Epithelial cell of esophagus (primary cell): ENCODE measurements at places on chromosomes 7 and 10.

DNA sequence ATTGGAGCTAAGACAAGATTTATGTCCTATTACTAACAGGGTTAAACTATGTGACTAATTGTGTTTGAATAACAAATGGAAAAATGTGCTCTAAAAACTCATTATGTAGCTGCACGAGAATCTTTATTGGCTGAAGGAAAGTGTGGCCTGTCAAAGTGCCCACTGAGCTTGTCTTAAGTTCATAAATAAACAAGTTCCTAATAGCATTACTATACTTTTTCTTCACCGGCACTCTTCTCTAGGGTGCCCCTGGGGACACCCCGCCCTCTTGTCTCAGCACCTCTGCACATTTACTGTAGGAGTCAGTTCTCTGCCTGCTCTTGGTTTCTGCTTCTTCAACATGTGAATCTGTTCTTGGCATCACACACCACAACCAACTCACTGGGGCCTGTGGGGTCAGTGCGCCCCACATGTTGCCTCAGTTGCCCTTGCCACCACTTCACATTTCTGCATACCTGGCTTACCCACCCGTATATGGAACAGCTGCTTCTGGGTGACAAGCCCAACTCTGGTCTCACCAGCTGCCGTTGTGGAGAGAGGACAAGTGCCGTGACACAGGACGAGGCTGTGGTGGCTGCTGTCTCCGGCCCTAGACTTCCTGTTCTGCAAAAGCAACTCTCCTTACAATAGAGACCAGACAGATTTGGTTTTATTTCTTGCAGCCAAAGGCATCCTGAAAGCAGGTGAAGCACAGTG is 96.3 kb upstream of the DDC start:
- no peak for DNase-seq

GRCh38 chr7:108088729-108089128 is 41.4 kb downstream of the LAMB4 start:
- no peak for DNase-seq

GRCh38 chr10:4217187-4217586 is 432.2 kb upstream of the KLF6 start:
- DNase-seq, result no peak

DNA sequence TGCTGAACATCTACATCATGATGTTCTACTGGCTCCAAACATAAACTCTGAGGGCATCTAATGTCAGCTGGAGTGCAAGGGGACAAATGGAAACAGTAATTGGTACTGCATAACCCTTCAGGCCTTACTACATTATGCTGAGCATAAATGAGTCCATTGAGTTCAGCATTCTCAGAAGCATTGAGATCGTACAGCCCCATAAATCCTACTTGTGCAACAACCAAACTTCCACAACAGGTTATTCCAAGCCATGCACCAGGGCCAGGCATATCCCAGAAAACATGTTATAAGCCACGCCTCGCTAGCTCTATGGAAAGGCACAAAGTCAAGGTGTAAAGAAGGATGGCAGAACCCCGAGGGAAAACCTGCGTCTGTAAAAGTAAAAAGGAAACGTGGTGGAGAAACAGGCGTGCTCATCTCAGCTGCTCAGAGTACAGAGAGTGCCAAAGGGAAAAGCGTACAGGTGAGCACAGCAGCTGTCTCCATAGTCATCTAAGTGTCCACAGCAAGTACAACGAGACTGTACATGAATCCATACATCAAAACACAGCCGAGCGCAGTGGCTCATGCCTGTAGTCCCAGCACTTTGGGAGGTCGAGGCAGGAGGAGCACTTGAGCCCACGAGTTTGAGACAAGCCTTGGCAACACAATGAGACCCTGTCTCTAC is 124.6 kb downstream of the PARD3 start:
- DNase-seq, result peak; percentile 57

- no peak for DNase-seq
These were observed 32.9 kb downstream of the AP3M1 start for GRCh38 chr10:74117738-74118137.

DNA sequence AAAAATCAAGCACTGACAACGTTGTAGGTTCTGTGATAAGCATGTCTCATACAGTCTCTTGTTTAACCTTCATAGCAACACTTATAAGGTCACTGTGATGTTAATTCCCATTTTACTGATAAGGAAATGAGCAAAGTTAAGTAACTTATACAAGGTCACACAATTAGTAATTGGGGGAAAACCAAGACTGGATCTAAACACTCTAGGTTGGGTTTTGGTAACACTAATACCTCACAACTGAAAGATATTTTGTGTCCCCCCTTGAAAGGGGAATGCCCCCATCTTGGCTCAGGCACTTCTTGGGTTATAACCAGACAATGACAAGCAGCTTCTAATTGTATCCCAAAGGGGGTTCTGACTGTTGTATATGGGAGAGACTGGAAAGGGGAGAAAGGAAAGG is 36.0 kb upstream of the ABCB4 start:
- no peak for DNase-seq

GRCh38 chr7:17822547-17823173 is 117.6 kb downstream of the SNX13 start:
- no peak for DNase-seq

DNA sequence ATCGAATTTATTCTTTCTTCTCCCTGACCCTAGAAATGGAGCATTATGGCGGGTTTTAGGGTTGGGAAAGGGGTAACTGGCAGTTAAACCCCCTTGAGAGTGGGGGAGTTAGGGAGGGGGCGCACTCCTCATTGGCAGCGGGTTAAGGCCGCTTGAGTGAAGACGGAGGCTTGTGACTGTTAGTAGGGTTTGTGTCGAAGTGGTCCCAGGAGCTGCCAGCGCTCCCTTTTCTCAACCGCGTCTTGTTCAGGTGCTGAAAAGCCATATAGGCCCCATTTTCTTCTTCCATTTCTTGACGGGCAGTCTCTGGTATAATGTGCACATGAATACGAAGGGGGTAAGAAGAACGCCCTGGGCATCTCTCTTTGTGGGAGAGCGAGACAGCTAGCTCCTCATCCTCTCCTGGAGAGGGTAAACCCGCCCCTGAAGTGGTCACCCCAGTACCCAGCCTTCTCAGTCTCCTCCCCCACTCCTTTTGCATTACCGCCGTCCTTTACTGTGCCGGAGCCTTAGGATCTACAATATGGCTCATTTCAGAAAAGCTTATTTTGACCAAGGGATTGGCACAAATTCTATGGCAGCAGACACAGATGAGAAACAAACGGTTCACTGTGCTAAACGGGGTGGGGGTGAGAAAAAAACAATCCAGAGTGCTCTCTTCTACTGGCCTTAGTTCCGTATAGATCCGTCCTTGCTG is 836 bp downstream of the KMT2E start:
- peak; percentile 68 for DNase-seq

DNA sequence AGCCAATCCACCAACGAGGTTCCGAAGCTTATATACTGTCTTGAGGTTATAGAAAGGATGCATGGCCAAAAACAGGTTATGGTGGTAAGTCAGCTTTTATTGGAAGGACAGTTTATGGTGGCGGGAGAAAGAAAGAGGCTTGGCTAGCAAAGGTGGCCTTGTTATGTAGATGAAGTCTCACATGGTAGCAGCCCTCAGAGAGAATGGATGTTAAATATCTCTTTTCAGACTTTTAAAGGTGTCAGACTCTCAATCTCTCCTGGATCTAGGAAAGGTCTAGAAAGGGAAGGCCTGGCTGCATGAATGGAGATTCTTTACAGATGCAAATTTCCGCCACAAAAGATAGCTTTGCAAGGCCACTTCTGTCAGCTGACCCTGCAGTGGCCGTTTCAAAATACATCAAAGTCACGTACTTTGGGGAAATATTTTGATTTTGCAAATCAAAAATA is 333.8 kb downstream of the GALNT17 start:
- no peak for DNase-seq
